Central memory CD4-positive, alpha-beta T cell (primary cell): ENCODE measurements at places on chromosomes 7 and 10.

DNA sequence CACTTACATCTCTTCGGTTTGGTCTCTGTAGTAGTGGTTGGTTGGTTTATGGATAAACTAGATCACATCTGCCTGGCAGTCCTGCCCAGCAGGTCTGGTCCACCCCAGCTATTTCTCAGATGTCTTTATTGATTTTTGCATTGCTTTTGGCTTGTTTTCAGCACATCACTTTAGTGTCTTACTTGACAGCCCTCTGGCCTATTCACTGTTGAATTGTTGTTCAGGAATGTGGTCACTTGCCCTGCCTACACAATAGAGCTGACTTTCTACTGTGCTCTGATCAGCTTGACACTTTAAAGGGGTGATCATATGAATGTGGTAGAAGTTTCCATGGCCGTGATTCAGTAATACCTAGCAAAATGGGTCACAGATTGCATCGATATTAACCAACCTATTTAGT is 719.2 kb upstream of the LRRN3 start:
- no peak for DNase-seq

DNA sequence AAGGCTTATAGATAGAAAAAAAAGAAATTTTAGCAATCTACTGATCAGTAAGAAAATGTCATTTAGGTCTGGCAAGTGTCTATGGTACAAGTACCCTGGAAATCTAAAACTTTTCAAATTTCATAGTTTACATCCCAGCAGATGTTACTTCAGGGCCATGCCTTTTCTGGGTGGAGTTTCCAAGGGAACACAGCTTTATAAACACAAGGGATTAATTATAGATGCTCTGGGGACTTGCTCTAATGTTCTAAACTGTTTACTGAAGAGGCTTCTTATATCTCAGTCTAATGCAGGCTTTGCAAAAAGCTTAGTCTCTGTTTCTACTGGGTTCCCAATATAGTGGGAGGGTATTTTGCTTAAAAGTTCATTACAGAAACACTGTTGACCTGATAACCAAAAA is 3.1 kb downstream of the CD36 start:
- DNase-seq = no peak

DNA sequence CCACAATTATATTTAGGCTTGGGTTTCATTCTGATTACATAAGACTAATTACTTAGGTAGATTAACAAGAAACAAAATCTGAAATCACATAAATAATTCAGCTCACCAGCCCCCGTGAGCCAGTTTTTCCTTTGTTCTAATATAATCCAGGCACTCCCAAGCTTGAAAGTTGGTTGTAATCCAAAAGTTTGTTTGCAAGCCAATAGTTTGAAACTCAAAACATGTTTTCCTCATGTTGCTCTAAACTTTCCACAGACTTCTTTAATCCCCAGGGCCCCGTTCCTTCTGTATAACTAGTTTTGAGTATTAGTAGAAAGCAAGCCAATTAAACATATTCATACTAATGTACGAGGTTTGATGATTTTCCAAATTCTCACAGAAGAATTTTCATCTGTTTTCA is 56.1 kb downstream of the SP8 start:
- no peak for DNase-seq

- DNase-seq = no peak
These were observed 186.1 kb downstream of the ZNF365 start for GRCh38 chr10:62560201-62560819.

- DNase-seq = no peak
These were observed 39.9 kb downstream of the KIF20B start for GRCh38 chr10:89741126-89741762.

DNA sequence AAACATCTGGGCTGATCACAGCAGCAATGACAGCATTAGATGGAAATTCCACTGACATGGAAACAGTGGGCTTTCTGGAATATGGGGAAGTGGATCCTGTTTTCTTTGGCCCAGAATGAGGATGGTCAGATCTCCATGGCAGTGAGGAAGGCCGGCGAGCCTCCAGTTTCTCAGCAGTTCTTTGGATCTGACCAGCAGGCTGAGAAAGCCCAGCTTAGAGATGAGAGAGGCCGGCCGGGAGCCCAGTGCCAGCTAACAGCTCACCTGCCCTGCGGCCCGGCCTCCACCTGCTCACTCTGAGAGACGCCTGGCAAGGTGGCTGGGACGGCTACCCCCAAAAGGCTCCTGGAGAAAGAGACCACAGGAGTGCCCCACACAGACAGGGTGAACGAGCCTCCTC is 24.2 kb downstream of the GPER1 start:
- no peak for DNase-seq

GRCh38 chr10:31687663-31688482 is 240.8 kb downstream of the ARHGAP12 start:
- DNase-seq = peak; percentile 21

DNA sequence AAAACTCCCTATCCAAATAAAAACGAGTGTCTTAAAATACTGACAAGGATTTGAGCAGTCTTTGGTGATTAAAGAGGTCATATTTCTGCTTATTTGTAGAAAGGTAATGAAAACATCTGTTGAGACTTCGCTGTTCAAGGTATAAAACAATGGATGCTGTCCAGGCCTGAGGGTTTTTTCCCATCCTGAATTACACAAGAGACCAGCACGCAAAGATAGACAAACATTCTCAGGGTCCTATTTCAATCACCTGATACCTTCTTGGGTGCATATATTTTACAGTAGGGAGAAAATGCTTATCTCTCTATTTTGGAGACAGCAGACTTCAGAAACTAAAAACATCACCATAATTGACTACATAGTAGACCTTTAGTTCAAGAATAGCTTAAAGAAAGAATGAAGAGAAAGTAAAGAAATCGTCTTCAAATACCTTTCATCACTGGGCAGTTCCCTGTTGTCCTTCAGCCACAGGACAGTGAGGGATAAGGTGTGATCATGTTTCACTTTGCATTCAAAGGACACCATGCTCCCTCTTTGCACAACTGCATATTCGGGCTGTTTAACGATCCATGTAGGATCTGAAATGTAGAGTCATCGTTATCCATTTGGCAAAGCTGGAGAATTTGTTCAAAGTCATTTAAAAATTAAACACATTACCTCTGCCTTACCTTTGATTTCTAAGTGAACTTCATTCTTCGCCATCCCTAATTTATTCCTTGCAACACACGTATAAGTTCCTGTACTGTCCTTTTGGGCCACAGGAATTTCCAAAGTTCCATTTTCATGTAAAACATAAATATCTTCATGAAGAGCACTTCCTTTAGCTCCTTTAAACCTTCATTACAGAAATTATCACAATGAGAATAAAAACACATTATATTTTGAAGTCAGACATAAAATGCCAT is 63.7 kb upstream of the LAMB4 start:
- no peak for DNase-seq

GRCh38 chr7:159031135-159031701 is 113.4 kb downstream of the VIPR2 start:
- no peak for DNase-seq
